ENCODE measurements at places on chromosomes 11 and 22. TPM values are rescaled to one million over a fixed set of nuclear protein-coding genes. Genes with fewer than 3 reads are reported as not detected.

DNA sequence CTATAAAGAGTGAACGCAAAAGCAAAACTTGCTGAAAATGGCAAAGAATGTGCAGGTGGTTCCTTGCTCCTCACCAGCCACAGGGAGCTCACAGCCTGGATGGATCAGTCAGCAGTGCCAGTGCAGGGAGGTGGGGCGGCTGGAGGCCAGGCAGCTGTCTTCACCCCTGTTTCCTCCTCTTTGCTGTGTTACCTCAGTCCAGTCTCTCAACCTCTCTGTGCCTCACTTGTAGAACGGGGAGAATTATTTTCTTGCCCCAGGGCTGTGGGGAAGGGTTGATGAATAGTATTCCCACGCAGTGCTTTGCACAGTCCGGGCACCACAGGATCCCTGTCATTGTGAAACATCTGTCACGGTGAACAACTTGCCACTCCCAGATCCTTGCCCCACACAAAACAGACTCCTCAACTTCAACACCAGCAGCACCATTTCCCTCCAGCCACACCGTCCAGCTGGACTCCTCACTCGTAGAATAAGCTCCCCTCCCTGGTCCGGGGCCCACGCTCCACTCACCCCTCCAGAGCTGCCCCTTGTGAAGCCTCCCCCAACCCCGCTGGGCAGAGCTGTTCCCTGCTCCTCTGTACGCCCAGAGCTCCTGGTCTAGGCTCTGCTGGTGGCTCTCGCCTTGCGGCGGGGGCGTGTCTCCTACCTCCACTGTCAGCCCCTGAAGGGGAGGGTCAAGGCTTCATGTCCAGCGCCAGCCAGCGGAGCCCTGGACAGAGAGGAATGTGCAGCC lies 27.7 kb downstream of the MPPED1 start:
- DNase-seq, result no peak

DNA sequence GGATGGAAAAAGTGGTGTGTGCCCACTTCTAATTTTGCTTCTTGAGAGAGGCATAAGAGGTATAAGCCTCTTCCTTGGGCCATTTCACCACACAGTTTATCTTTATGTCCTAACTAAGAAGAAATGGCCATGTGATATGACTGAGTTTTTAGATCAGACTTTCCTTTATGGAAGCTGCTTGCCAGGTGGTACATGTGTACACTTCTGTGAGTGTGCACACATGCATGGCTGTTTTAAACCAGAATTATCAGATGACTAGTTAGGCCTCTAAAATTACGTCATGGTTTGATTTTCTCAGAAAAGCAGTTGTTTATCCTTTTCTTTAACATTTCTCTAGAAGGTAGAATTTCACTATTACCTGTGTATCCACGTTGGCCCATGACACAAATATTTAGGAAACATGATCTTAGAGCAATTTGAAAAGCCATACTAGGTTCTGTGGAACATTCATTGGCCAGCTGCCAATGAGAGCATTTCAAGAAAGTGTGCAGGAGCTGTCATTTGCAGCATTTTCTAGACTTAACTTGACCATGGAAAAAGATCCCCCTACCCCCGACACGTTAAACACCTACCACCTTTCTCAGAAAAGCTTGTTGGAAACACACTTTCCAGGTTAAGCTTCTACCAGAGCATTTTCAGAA lies 109.2 kb upstream of the GAL start:
- no peak for DNase-seq

CNIH2 gene
- total RNA-seq, result 1.2 TPM

PAX6 gene
- not detected for total RNA-seq

DNA sequence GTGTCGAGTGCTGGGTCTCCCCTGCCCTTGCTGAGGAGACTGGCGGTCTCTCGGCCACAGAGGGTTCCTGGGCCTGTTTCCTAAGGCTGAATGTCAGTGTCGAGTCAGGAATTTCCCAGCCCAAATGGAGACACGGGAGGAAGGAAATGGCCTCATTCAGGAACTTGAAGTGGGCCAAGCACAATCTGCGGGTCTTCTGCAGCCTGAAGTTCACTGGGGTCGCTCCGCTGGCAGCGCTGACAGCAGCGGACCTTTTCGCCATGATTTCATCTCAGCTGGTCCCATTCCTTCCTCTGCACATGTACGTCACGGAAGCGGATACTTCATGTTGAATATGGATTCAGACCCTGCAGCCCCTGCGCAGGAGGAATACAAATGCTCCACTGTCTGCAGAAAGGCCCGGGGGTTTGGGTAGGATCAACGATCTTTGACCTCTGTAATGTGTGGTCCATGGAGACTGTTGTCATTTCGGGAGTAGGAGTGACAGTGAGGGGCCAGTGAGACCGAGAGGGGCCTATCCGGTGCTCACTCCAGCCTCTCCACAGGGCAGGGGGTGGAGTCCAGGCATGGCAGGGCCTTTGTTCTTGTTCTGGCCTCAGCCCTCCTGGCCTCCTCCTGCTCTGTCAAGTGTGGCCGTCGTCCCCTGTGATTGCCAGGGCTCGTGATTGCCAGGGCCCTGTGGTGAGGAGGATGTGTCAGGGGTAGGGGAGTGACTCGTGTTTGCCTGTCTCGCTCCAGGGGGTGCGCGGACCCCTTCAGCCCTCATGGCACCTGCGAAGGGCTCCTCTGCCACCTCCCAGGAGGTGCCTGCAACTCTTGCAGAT lies 402.3 kb downstream of the TBC1D22A start:
- peak; percentile 51 for DNase-seq

LPXN gene
- 243 TPM for total RNA-seq

ART5 gene
- not detected for total RNA-seq

DNA sequence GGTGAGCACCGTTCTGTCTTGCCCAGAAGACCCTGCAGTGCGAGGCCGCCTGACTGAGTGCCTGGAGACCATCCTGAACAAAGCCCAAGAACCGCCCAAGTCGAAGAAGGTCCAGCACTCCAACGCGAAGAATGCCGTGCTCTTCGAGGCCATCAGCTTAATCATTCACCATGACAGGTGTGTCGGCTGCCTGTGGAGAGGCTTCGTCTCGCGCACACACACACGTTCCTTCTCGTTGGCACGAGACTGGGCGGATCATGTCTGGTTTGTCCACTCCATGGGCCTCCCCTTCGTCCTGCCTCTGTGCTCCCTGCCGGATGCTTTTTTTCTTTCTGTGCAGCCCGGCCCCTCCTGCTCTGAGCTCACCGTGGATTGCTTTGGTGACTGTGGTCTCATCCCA lies 51.1 kb downstream of the MUC6 start:
- no peak for DNase-seq

- no peak for DNase-seq
These were observed 448.0 kb downstream of the LUZP2 start for GRCh38 chr11:24944891-24945290.

DNA sequence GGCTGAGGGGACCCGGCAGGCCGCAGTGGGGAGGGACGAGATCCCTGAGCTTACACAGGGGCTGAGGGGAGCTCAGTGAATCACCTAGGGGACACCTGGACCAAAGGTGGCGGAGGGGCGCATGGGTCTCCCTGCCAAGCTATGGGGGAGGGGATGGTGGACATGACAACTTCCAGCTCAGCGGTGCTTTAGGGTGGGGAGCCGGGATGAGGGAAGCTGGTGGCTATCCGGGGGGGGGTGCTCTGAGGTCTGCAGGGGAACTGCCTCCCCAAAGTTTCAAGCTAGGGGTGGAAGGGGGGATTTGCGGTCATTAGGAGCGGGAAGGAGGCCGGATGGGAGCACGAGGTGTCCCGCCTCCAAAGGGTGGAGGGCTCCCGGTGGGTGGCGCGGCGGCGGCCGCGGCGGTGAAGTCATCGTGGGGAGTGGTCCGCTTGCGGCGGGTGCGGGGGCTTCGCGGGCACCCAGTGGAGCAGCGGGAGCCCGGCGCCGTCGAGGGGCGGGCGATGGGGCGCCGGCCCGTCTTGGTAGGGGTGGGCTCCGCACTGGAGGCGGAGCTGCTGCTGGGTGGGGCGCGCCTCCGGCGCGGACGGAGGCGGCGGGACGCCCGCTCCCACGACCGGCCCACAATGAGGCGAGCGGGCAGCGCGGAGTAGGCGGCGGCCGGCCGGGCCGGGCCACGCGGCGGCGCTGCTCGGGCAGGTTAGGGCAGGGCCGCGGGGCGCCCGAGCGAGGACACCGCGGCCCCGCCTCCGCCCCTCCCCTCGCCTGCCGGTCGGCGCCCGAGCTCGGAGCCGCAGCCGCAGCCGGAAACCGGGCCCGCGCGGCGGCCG lies at the start of gene MICALL1:
TSS of gene MICALL1 (plus strand) at position 764 of the 830 bp plus-strand sequence. CDS start 126 bp downstream, outside the sequence.
- peak; percentile 82 for DNase-seq

- no peak for DNase-seq
These were observed 1.4 kb upstream of the NEFH start for GRCh38 chr22:29478326-29479276.

MS4A15 gene
- not detected for total RNA-seq

All from natural killer cell treated with Interleukin-12 subunit alpha and Interleukin-12 subunit beta and Interleukin-15 and Interleukin-18, amount 100 ng/mL, for 72 hours (primary cell).